ENCODE measurements at places on chromosomes 1 and 21.

GRCh38 chr1:68384872-68385411 is 64.8 kb downstream of the RPE65 start:
- DNase-seq: no peak

DNA sequence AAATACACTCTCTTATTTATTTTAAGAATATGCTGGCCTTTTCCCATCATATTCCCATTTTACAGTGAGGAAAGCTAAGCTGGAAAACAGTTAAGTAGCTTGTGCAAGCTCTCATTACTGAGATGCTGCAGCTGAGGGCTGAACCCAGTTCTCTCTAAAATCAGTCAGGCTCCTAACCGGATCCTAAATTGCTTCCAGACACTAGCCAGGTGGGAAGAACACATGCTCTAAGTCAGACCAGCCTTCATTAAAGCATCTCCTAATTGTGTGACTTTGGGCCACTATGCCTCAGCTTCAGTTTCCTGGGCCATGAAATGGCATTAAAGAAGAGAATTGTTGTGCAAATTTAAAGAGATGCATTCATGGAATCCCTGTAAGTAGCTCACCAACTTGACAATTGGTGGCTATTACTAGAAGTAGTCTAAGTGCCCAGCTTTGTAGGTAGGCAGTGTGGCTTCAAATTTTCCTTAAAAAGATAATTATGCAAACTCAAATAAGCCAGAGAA is 228.4 kb downstream of the DAB1 start:
- DNase-seq: no peak

- DNase-seq: no peak
These were observed 39.7 kb upstream of the WASF2 start for GRCh38 chr1:27529704-27530018.

DNA sequence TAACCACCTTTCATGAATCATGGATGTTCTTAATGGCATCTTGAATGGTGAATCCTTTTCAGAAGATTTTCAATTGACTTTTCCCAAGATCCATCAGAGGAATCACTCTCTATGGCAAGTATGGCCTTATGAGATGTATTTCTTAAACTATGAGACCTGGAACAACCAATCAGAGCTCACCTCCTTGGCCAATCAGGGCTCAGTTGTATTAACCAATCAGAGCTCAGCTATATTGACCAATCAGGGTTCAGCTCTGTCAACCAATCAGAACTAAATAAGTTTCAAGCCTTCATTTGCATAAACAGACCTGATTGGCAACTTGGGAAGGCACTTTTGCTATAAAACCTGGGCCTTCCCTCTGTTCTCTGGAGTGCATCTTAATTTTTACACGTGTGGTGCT is 13.6 kb upstream of the FAM3B start:
- no peak for DNase-seq

DNA sequence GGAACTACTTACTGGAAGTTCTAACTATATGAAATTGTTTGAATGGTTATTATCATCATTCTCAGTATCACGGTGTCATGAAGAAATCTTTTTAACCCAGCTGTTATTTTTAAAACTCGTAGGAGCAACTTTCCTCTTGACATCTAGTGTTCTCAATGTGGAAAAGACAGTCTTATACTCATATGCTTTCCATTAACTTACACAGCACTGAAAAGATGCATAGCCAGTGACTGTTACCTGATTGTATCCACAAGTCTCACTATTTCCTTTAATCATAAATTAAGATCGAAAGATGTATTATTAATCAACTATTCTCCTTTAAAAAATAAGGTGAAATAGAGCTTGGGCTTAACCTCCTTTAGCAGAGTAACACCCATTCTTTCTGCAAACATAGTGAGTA is 59.7 kb upstream of the TNFSF4 start:
- no peak for DNase-seq

DNA sequence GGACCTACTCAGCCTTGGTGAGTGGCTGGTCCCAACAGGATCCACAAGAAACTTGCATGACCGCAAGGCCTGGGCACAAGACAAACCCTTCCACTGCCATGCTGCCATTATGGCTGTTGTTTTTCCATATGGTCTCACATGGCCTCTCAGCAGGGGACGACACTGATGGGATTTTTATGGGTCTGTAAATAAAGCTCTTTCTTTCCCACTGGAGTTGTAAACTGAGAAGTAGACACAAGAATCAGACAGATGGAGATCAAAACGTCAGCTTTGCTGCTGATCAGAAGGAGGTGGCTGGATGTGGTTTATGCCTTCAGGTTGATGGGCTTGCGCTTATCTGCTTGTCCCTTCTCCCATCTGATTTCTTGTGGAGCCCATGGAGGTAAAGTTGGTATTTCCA is 138.1 kb upstream of the KCNJ6 start:
- no peak for DNase-seq

DNA sequence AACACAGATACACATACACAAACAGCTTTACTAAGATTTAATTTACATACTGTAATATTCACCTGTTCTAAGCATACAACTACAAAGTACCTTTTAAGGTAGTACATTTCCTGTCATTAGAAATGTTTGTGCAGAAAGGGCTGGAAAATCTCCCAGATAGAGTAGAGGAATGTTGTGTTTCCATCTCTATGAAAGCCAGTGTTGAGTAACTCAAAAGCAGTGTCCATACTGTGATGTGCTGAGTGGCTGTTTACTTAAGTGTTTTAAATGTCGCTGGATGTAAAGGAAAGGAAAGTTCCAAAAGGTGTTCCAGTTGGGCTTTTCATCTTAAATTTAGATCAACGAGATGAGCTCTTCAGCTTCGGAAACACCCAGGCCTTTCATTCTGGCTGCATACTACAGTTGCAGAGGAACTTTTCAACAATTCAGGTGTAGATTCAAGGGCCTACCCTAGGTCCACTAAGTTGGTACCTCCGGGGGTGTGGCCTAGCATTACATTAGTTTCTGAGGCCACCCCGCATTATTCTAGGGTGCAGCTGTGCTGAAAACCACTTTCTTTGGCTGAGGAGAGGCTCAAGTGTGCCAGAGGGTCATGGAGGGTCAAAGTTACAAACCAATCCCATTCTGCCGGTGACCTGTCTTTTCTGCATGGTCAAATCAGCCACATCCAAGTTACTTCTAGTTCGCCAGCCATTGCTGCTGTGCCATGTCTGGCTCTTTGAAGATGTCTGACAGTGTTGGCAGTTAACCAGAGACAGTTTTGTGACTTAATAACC is 78.1 kb downstream of the LRRC8D start:
- no peak for DNase-seq

- no peak for DNase-seq
These were observed 42.6 kb downstream of the FCRL5 start for GRCh38 chr1:157509546-157510232.

DNA sequence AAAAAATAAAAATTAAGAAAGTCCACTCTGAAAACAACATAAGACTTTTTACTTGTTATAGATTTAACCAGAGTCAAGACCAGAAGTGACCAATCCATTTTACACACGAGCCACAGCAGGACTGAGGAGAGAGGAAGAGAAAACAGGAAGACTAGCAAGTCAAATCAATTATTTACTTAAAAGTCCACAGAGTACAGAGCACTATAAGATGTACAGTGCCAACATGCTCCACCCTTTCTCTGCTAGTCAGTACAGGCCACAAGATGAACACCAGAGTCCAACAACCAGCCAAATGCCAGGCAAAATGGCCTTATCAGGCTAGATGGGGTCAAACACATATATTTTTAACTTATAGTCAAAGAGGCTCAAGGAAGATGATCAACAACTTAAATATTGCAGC is 19.5 kb downstream of the LUZP1 start:
- DNase-seq: no peak

DNA sequence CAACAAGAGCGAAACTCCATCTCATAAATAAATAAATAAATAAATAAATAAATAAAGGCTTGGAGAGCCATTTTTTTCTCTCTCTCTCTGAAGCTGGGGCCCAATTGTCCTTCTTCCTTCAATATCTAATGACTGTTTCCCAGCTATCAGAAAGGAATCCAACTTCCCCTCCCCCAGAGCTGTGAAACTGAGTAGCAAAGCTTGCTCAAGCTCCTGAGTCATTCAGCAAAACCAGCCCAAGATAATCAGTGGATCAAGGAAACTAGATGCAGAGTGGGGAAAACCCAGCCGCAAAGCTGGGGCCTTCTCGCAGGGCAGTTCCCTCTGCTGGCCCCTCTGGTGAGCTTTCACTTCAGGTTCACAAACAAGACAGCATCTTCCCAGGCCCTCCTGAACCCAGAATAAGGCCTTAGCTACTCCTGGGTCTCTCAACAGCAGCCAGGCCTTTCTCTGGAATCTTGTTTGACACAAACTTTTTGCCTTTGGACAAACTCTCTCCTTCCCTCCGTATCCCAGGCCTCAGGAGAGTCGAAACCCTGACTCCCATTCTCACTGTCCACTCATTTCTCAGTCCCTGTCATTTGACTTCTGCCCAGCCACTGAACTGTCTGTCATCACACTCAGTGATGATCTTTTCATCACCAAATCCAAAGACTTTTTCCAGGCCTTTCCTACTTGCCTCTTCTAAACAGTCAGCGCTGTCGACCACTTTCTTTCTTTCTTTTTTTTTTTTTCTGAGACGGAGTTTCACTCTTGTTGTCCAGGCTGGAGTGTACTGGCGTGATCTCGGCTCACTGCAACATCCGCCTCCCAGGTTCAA is 18.0 kb upstream of the PTP4A2 start:
- peak; percentile 60 for DNase-seq

GRCh38 chr1:27363766-27364695 is 2.7 kb downstream of the MAP3K6 start:
- DNase-seq: no peak

GRCh38 chr21:42476388-42477331 is 19.4 kb downstream of the RSPH1 start:
- no peak for DNase-seq

GRCh38 chr1:43435146-43436145 is 18.3 kb downstream of the HYI start:
- no peak for DNase-seq

DNA sequence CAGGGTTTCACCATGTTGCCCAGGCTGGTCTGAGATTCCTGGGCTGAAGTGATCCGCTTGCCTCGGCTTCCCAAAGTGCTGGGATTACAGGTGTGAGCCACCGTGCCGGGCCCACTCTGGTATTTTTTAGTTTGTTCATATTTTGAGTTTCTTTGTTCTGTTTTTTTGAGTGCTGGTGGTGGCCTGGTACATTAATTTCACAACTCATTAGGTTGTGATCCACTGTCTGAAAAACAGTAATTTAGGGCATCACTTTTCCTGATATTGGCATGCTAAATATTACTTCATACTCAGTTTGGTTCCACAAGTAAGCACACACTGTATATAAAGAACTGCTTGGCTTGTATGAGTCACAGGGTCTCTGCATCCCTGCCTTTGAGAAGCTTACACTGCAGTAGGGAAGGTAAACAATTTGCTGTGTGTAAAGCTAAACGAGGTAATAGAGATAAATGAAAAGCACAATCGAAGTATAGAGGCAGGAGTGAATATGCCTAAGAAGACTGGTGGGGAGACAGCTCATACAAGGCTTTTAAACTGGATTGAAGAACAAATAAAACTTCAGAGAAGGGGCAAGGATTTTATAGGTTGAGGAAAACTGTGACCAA is 7.7 kb downstream of the SNX27 start:
- no peak for DNase-seq

Data from stimulated activated CD4-positive, alpha-beta T cell treated with anti-CD3 and anti-CD28 coated beads, Interleukin-1b, Interleukin-23, amount 100 ng/mL, for 4 hours (primary cell).